ENCODE measurements at places on chromosomes 5 and 9.

DNA sequence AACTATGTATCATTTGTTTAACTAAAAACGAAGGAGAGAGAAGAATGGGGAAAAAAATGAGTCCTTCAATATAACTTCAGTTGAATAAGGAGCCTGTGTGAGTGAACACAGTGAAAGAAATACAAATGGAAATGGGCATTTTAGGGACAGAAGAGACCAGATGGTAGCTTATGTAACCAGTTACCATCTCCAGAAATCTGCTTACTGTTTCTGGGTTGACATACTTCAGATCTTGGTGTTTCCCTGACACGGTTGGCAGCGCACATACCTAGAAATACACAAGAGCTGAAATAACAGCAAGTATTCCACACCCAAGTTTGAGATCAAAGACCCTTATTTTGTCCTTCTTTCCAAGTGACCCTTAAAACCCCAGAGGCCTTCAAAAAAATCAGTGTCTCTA lies 14.9 kb upstream of the GFRA3 start:
- no peak for DNase-seq

GRCh38 chr9:135037521-135038250 lies 49.8 kb upstream of the OLFM1 start:
- peak; percentile 31 for DNase-seq

DNA sequence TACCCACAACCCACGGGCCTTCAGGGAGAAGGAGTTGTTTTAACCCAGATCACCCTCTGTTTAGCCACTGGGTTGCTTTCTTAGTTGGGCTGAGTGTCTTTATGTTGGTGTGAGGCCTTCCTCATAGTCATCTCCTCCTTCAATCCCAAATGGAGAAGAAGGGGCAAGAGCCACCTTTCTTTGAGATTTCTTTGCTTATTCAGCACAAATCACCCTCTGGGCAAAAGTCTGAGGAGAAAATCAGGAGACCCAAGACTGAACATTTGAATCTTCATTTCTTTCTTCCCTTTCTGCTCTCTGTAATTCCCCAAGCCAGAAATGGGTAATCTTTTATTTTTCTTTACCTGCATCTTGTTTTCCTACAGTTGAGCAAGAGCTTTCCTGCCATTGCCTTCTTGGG lies 329.0 kb downstream of the TLE4 start:
- no peak for DNase-seq

- no peak for DNase-seq
These were observed 231.0 kb upstream of the GRAMD2B start for GRCh38 chr5:126192226-126192625.

DNA sequence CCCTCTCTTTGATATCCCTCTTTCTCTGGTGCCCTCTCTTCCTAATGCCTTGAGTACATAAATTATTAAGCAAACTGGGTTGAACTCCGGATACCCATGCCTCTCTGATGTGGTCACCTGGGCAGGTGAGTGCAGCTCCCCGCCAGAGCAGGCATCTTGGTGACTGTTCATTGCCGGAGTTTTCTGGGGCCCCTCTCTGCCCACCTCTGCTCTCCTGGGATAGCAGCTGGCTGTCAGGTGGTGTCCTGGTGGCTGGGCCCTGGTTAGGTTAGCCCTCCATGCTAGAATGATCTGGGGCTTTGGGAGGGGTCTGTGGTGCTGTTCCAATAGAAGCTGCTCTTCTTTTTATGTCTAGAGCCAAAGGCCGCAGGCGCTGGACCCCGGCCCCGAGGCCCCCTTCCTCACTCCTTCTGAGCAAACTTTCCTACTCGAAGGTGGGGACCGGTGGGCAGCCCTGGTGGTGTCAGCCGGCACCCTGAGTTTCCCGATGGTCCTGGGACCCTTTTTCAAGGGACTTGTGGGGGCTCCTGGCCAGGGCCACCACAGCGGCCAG lies 4.9 kb upstream of the SCGB3A1 start:
- DNase-seq, result no peak

GRCh38 chr5:61728287-61728686 lies 396.2 kb downstream of the ZSWIM6 start:
- DNase-seq, result no peak
